Vagina (tissue), 2 donors: ENCODE measurements at places on chromosomes 3 and 15. TPM values are rescaled to one million over a fixed set of nuclear protein-coding genes. Genes with fewer than 3 reads are reported as not detected.

DNA sequence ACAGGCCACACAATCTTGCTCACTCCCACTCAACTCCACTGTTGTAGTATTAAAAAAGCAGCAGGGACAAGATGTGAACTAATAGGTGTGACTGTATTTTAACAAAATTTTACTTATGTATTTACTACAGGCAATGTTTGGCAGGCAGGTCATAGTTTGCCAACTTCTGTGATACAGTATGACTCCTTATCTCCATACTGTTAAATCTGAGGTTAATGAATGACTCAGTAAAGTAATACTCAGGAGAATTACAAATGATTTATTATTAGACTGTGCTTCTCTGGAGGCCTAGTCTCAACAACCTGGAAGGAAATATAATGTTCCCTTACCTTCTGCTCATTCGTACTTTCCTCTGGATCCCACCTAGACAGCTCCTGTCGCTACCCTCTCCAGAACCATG, 258.6 kb upstream of the KCNMB2 start:
- no peak for DNase-seq

DNA sequence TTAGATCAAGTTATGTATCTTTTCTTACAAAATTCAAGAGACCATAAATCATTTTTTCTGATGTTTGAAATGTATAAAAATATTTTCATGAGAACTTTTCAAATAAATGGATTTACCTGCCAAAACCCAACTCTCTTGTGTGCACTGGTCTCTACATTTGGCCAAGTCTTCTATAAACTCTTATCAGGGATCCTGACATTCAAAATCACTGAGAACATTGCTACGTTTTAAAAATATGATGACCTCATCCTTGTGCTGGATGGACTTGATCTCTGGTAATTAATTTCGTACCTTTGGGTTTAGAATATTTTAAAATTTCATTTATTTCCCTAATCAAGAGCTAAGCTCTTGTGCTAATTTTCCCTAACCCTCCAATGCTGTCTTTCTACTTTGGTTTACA, 127.4 kb downstream of the ATP8B4 start:
- DNase-seq: no peak

DNA sequence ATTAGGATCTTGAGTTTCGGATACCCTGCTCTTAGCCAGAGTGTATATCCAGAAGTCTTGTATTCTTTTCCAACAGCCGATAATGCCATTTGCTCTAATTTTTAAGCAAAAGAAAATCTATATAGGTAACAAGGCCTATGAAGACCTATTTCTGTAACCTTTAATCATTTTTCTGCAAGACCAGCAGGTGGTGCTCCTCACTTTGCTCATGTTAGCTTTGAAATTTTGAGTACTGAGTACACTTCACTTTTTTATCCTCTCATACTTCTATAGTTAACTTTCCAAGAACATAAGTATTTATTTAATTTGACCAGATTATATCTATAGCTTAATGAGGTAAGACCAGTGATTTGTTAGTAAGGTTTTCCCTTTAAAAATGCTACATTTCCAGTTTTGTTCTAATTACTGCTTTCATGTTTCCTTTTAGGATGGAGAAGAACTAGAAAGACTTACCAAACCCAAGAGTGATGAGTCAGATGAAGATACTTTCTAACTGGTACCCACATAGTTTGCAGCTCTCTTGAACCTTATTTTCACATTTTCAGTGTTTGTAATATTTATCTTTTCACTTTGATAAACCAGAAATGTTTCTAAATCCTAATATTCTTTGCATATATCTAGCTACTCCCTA, 20.5 kb downstream of the SLC35A5 start:
- DNase-seq: no peak

DNA sequence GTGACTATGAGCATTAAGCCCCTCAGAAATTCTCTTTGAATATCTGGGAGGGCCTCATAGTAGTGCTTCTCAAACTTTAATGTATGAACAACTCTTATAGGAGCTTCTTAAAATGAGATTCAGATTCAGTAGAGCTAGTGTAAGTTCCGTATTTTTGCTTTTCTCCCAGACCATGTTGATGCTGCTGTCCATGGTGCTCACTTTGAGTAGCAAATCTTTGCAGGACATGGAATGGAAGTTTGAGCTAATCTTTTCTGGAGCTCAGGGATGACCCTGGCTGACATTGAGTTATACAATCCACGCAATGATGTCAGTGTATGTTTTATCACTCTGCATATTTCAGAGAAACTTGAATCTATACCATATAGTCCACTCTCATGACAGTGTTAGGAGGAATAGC, 134.2 kb downstream of the OTOL1 start:
- no peak for DNase-seq

- DNase-seq: no peak
These were observed 81.4 kb downstream of the XRN1 start for GRCh38 chr3:142366434-142366833.

DNA sequence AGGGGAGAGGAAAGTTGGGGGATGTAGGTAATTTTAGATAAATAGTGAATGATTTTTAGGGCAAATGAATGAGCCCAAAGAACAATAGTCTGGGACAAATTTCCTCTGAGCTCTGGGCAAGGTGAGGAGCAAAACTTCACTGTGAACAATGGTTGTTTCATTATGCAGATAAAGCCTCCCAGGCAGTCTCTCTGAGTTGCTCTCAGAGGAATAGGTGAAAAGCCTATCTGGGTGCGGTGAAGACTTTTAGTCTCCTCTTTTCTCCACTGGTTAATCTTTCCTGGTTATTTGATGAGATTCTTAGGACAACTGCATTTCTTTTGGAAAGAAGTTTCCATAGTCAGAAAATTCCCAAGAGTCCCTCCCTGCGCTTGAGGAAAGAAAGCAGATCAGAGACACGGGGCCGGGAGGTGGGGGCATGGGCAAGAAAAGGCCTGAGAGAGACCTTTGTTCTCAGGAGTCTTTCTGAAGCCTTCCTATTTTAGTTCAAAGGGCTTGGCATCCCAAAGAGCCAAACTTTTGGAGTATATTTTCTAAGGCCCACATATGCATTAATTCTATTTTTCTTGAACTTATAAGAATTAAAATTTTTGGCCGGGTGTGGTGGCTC, 353.6 kb upstream of the SLCO3A1 start:
- no peak for DNase-seq

DNA sequence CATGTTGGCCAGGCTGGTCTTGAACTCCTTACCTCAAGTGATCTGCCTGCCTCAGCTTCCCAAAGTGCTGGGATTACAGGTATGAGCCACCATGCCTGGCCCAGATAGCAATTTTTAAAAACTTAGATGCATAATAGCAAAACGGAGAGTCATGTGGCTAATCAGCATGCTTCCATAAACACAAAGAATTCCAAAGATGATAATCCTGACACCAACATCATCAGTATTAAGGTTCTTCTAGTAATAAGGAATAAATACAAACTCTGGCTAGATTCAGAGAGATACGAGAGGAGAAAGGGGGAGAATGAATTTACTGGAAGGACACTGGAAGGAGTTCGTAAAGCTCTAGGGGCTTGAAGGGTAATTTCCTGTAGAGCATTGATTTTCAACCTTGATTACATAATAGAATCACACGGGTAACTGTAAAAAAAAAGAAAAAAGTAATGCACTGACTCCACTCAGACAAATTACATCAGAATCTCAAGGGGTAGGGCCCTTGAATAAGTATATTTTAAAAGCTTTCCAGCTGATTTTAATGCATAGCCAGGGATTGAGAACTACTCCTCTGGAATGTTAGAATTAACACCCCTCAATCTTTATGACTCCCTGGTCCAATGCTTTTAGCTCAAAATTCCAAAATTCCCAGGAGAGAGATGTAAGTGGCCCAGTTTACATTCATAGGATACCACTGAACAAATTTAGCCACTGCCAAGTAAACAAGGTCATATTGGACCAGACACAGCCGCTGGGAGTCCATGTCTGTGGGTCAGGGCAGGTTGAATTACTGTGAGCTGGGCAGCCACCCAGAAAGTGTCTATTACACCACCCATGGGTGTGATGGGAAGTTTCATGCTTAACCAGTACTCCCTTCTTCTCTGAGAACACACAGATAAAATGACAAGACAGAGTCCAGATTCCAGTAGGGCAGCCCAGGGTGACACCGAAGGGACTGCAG, 243.9 kb downstream of the TBL1XR1 start:
- no peak for DNase-seq

GRCh38 chr15:31486506-31486905, 159.9 kb downstream of the KLF13 start:
- peak; percentile 95 for DNase-seq

DNA sequence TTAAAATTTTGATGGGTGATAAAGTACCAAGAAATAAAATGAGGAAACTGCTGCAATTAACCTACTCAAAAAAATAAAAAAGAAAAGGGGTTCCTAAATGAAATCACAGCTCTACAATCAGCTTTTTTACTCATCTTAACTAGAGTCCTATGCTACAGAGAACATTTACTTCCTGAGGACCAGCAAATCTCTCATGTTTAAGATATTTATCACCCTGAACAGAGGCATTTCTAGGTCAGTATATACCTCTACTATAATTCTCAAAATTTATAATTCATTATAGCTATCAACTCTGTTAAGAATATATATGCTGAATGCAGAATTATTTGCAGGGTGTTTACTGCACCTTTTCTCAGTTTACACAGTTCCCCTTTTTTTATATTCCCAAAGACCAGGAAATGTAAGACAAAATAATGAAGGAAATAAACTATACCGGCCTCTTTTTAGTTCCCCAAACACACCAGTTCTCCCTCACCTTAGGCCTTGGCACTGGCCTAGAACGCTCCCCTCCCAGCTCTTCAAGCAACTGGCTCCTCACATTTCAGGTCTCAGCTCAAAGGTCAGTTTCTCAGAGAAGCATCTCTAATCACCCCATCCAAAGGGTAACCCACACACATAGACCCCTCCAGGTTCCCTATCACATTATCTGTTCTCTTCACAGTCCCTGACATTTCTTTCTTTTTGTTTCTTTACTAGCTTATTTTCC, 71.1 kb downstream of the LRRFIP2 start:
- DNase-seq: no peak

DNA sequence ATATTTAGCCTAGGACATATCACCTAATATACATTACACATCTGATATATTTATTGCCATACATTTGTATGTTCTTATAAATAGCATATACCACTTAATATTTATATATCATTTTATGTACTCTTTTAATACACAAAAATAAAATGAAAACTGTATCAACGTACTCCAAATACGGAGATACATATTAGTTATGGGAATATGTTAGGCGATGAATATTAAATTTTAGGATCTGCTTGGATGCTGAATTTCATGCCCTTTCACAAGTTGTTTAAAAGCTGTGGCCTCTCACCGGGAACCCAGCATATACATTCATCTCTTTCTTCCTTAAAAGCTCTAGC, 50.6 kb downstream of the ZIC4 start:
- DNase-seq: no peak

GRCh38 chr3:141266797-141267555, 35.4 kb downstream of the PXYLP1 start:
- DNase-seq: no peak

- DNase-seq: no peak
These were observed 4.2 kb upstream of the FAM131A start for GRCh38 chr3:184333190-184333589.

- DNase-seq: no peak
These were observed 40.8 kb upstream of the PROK2 start for GRCh38 chr3:71825551-71826283.

- no peak for DNase-seq
These were observed 50.5 kb downstream of the TNFAIP8L3 start for GRCh38 chr15:51044037-51044727.

- no peak for DNase-seq
These were observed 472.5 kb upstream of the SGO1 start for GRCh38 chr3:20658491-20658890.

GRCh38 chr3:59783468-59783988, 733.7 kb upstream of the CFAP20DC start:
- no peak for DNase-seq

DNA sequence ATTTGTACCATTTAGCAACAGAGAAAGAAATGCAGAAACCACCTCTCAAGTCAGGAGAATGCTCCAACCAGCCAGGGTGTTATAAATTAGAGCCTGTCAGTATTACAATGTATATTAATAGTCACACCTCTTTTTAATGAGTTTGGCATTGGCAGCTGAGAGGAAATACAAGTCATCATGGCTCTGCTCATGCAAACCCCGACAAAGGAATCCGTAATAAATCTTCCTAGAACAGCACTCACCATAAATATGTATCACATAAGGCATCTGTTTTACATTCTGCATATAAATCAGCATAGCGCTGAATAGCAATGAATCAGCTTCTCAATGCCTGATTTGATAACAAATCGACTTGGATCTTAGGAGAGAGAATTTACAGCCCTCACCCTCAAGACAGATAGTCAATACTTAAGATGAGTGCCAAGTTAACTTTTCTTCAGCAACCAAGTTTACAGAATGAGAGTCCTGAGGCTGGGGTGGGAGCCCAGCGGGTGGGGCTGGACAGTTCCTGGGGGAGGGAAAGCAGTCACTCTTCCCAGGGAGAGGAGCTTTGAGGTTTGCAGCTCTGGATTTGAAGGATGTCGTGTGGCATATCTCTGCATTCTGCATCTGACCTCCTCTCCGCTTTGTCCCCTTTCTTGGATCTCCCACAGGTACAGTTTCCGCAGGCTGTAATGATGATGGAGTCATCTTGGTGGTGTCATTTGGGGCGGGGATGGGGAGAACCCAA, 1034.4 kb upstream of the NR2F2 start:
- DNase-seq: no peak

DNA sequence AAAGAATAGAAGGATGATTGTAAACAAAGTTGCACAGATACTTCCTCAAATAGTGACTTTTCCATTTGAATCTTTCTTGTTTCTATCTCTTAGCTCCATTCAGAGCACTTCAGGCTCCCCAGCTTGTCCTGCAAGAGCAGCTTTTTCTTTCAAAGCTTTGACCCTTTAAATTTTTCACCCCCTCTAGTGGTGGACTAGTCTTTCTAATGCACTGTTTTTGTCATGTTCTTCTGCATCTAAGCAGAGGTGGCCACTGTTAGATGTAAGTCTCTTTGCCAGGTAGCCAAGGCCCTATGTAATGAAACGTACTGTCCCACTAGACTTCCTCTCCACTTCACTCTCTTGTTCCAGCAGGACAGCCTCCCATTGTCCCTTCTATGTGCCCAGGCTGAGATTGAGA, 74.0 kb upstream of the MANF start:
- DNase-seq: no peak

- DNase-seq: no peak
These were observed 218.7 kb downstream of the KCNMB2 start for GRCh38 chr3:178754852-178755510.

- no peak for DNase-seq
These were observed 36.0 kb downstream of the BDH1 start for GRCh38 chr3:197519801-197520211.

Gene ARL14
- total RNA-seq: not detected

Gene TNNC1
- total RNA-seq: 1.7 TPM

Gene MME
- 18.4 TPM for total RNA-seq

Gene PPM1L
- total RNA-seq: 14.2 TPM

Gene BBS4
- total RNA-seq: 37.1 TPM

Gene ROBO2
- 11.0 TPM for total RNA-seq

Gene LIPH
- total RNA-seq: 2.7 TPM

Gene ZNF148
- 16.5 TPM for total RNA-seq

Gene HMCES
- 16.9 TPM for total RNA-seq

Gene CRYGS
- total RNA-seq: not detected

Gene SOX14
- not detected for total RNA-seq

Gene GPR15
- total RNA-seq: 1.2 TPM

Gene SLC30A4
- 10.3 TPM for total RNA-seq
